Activated CD4-positive, alpha-beta T cell treated with anti-CD3 and anti-CD28 coated beads, Interleukin-2, amount 10 ng/mL, durations not matched to agents 24 days and 14 days (primary cell): ENCODE measurements at places on chromosomes 6 and 20. TPM values are rescaled to one million over a fixed set of nuclear protein-coding genes. Genes with fewer than 3 reads are reported as not detected.

The DLK2 gene
- 1.6 and 2.0 TPM in 2 replicates for total RNA-seq

The LRRN4 gene
- not detected in 2 replicates for total RNA-seq

The TXNDC5 gene
- 111 and 112 TPM in 2 replicates for total RNA-seq

The BTNL2 gene
- total RNA-seq = not detected in 2 replicates

GRCh38 chr20:48741669-48742068, 86.1 kb downstream of the PREX1 start:
- DNase-seq = no peak

GRCh38 chr6:133298335-133298734, 57.2 kb downstream of the EYA4 start:
- no peak for DNase-seq

DNA sequence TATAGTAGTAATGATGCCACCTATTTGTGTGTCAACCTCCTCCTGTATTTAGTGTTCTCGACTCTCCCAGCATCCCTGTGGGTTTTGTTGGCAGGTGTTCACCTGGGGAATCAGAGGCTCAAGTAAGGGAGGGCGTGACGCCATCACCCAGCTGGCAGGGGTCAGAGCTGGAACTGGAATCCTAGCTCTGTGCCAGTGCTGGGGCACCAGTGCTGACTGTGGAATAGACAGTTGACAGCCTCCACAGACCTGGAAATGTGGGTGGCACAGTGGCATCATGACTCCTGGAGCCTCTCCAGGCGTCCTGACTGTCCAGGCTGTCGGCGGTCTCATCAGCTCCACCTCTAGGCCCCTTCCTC, 102.8 kb downstream of the SYCP2 start:
- no peak for DNase-seq

- DNase-seq = no peak
Observed at GRCh38 chr6:125842091-125842626, 51.4 kb downstream of the NCOA7 start.

DNA sequence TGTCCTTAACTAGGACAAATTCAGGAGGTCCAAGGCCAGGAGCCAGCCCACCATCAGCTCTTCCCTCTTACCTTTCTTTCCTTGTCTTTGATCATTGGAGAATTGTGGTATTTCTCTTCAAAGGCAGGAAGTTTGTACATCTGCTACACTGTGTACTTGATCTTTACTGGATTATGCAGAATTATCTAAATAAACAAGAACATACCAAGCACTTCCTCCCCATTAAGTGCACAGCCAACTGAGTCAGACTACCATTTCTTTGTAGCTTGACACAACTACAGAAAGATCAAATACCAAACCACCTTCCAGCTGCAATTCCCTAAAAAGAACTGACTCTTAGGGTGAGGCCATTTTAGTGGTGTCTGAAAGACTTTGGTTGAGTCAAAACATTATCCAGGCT, 195.1 kb downstream of the HDGFL1 start:
- DNase-seq = no peak

DNA sequence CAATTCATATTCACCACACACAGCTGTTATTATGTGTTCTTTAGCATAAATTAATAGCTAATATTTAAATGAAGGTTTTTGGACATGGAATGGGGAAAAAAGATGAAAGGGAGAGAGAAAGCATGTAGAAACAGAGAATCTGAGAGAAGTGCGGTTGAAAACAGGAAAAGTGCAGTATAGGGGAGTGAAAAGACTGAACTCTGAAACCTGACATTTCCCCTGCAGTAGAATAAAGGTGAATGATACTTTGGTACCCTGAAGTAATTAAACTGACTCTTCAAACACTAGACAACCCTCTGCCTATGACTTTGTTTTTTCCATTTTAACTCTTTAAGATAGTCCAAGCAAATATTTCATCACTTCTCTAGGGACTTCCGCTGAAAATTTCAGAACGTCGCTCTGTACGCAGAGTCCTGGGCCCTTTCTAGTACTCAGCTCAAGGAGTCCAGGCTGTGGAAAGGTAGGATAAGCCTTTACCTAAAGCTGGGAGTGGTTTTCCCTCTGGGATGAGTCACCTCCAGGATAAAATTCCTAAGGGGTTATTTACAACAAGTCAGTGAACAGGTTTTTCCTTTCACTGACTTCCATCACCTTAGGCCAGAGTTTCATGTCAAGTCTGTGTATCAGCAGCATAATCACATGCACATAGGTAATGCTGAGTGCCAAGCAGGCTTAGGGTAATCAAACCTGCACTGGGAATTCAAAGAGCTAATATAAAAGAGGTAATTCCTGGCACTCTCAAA, 614.5 kb downstream of the PKHD1 start:
- DNase-seq = no peak

DNA sequence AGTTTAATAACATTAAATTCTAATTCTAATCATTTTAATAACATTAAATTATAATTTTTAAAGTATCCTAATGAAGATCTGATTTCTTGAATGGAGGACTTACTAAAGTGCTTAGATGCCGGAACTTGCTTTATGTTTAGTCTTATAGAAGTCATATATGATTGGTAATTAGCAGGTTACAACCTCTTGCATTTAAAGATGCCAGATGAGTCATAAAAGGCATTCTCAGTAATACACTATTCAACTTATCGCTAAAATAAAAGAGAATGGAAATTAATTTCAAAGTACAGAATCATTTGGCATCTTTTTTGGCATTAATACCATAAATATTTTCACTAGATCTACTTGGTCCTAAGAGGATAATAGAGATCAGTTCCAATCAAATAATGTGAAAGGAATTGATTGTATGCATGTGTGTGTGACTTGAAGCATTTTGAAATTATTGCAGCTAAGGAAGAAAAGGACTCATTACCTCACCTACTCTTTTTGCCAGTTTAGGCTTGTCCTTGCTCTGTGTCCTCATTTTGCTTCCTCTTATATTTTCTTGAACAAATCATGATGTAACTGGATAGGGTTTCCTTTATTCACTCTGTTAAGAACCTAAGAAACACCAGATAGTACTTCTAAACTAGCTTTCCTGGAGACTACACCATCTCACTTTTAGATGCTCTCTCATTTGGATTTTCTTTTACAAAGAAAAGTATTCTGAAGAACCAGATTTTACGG, 2.7 kb downstream of the COL21A1 start:
- no peak for DNase-seq

DNA sequence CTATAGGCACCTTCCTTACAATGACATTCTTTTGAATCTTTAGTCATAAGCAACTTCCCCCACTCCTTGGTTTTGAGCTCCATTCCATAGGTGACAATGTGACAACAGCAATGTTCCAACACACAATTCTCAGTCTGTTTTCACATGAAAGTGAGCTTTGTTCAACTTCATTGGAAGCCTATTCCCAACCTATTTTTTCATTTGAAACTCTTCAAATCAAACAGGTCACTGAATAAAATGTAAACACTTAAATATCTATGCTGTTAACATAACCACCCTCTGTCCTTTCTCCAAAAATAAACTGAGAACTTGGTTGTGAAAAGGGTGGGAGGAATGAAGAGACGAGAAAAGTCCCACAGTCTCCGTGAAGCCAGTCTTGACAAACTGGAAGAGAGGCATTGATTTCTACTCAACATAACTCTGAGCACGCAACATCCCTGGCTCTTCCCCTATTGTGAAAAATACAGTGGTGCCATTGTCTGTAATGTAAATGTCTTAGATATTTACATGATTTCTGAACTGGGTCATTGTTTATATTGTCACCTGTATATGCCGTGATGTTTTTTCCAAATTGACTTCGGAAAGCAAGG, 343.1 kb downstream of the TFAP2A start:
- no peak for DNase-seq

DNA sequence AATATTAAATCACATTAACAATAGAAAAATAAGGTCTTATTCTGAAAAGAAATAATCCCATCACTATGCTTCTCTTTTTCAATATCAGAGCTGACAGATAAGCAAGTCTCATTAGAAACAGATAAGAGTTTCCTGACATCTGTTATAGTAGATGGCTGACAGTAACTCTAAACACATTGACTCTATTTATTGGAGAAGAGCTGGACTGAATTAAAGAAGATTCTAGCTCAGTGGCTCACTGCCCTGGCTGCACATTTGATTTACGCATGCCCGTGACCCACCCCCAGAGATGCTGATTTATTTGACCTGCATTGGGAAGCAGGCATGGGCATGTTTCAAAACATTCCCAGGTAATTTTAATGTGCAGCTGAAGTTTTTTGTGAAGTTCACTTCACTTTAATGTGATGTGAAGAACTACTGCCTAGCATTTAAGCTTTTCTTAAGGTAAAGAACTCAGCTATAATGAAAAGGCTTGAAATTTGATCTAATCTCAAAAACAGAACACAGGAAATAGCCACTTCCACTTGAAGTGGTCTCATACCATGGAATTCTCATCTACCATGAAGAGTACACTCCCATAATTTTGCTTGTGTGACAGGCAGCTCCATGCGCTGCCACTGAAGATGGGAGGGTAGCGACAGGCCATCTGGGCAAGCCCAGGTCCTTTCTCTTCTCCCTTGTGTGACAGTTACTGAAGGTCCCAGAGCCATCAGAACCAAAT, 162.3 kb downstream of the TPBG start:
- no peak for DNase-seq

- no peak for DNase-seq
Observed at GRCh38 chr6:111573892-111574797, 31.5 kb downstream of the TRAF3IP2 start.
